ENCODE measurements at places on chromosomes 3 and 15.

DNA sequence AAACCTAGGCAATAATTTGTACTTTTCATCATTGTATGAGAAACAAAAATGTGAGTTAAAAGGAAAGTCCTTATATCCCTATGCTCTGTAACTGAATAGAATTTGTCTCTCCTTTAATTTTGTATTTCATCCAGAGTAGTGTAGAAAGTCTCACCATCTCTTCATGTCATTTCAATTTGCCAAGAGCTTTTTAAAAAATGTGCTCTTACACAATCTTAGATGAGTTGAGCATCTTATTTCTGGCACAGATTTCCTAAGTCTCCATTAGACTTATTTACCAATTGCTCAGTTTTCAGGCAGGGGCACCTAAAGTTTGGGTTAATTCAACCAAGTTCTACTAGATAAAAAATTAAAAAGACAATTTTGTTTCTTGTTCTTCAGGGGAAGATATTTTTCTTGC lies 201.5 kb upstream of the RBMS3 start:
- DNase-seq, result no peak

DNA sequence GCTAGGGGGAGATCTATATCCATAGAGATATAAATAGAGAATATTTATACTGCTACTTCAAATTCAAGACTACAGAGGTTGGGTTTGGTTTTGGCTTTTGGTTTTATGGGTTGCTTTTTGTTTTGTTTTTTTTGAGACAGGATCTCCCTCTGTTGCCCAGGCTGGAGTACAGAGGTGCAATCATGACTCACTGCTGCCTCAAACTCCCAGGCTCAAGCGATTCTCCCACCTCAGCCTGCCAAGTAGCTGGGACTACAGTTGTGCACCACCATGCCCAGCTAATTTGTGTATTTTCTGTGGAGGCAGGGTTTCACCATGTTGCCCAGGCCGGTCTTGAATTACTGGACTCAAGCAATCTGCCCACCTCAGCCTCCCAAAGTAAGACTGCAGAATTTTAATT lies 3.9 kb upstream of the UBL7 start:
- no peak for DNase-seq

DNA sequence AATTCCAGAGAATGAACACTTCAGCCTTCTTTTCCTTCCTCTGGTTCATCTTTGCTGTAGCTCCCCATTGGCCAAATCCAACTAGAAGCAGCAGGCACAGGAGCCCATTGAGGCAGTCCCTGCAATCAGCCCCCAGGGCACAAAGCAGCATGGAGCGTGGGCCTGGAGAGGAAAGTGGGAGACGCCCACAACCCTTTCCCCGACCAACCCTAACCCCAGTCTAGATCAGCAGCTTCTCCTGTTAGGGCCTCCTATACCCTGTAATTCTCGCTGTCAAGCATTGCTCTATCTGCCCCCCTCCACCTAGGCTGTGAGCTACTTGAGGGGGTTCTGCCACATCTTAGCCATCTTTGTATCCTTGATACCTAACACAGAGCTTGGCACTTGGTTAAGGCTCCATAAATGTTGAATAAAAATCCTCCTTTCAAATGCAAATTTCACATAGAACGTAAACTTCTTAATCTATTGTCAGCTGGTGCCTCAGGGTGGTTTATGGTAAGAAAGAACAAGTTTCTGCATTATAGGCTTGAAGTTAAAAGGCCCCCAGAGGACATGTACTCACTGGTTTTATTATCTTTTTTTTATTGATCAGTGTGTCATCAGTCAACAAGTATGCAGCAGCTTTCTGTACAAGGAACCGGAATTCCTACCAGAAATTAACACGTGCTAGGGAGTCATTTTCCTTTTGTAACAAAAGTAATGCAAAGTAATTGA lies 97.9 kb upstream of the PFN2 start:
- no peak for DNase-seq

DNA sequence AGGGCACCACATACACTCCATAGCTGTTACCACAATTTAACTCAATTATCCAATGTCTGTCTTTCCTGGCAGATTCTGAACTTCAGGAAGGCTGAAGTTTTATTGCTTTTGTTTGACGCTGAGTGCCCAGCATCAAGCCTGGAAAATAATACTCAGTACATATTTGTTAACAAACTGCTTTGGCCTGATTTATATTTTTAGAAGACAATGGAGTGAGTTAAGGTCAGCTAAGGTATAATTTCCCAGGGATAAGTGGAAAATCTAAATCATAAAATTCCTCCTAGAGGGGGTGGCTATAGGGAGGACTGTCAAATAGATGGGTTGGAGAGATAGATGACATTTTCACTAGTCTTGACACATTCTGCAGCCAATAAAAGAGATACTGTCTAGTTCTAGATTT lies 659.4 kb upstream of the ADAMTS9 start:
- no peak for DNase-seq

All from HuH-7.5 (cell line).